ENCODE measurements at places on chromosomes 3 and 15. TPM values are rescaled to one million over a fixed set of nuclear protein-coding genes. Genes with fewer than 3 reads are reported as not detected.

Gene ISG20
- total RNA-seq = 2.1 TPM

DNA sequence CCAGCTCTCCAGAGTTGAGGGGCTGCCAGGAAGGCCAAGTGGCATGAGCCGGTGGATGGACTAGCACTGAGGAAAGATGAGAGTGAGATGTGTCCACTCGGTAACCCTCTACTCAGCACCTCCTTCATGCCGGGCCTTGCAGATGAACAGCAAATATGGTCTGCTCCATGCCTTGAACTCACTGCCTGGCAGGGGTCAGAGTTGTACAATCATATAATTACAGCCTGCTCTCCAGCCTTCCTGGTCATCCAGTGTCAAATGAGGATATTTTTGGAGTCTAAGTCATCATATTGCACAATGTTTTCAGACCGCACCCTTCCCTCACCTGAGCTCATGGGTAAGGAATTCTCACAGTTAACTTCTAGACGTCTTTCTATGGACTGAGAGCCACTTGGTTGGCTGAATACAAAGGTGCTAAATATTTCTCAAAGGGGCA, 4.9 kb downstream of the MGLL start:
- peak overlapping the region; percentile 46 for H3K27ac ChIP-seq
- DNase-seq = peak; percentile 71
- H3K4me3 ChIP-seq = no peak overlapping the region
- peaks cover 21% of the 10 kb centered on the region for H3K36me3 ChIP-seq
- H3K4me1 ChIP-seq = peaks cover 22% of the 10 kb centered on the region

Gene DNAH1
- 8.7 TPM for total RNA-seq

Gene LMAN1L
- under 0.01 TPM for total RNA-seq

GRCh38 chr15:74964794-74965193, 8.2 kb upstream of the RPP25 start:
- no peak overlapping the region for H3K4me3 ChIP-seq
- H3K27me3 ChIP-seq = peaks cover 19% of the 10 kb centered on the region
- peaks cover 6% of the 10 kb centered on the region for H3K4me1 ChIP-seq
- DNase-seq = peak; percentile 82

DNA sequence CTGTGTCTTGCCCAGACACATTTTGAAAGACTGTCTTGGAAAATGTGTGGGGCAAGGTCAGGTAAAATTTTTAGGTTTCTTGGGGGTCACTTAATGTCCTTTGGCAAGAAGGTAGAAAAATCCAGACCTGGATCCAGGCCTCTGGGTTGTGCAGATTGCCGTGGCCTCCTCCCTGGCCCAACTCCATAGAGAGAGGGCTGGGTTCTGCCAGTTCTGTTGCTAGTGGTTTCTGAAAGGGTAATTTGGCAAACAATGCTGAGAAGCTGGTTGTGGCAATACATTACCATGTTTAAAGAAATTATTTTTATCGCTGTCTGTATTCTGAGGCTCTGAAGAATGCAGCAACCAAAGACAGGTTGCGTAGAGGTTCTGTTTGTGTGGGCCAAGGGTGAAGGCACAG, 20.2 kb upstream of the TMEM158 start:
- H3K27ac ChIP-seq = no peak overlapping the region
- no peaks in the 10 kb centered on the region for H3K4me1 ChIP-seq
- H3K27me3 ChIP-seq = no peaks in the 10 kb centered on the region
- no peak for DNase-seq
- no peaks in the 10 kb centered on the region for H3K36me3 ChIP-seq

GRCh38 chr3:124582621-124583395, 147.4 kb upstream of the UMPS start:
- H3K4me3 ChIP-seq = no peak overlapping the region
- peak; percentile 15 for DNase-seq
- peaks cover 37% of the 10 kb centered on the region for H3K27me3 ChIP-seq
- H3K27ac ChIP-seq = no peak overlapping the region

DNA sequence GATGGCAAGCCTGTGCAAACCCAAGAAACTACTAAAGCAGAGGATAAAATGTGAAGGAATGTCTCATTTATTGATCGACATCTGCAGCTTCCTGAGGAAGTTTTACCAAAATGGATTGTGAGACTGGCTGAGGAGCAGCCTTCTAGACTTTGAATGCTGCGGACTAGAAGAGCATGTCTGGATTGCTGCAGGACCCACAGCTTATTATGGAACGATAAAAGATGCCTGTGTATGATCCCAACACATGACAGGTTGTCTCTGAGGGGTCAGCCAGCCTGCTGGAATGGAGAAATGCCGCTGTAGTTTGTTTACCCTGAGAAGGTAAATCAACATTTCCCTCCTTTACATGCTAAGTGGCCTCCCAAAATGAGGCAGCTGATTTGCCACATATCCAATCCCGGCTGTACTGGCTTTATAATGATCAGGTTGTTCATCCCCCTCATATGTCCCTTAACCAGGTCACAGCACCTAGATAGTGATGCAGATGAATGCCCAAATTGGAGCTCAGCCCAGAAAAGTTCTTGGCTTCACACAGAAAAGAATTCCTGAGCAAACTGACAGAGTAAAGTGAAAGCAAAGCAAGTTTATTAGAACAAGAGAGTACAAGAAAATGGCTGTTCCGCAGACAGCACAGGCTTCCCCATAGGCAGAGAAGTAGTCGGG, 63.9 kb downstream of the IL12A start:
- peaks cover 3% of the 10 kb centered on the region for H3K4me1 ChIP-seq
- H3K27ac ChIP-seq = no peak overlapping the region
- H3K27me3 ChIP-seq = no peaks in the 10 kb centered on the region

GRCh38 chr15:80776420-80777045, 2.6 kb upstream of the CEMIP start:
- H3K4me1 ChIP-seq = peaks cover 35% of the 10 kb centered on the region
- DNase-seq = peak; percentile 89
- peak overlapping the region; percentile 86 for H3K27ac ChIP-seq
- H3K4me3 ChIP-seq = peak overlapping the region; percentile 36
- H3K27me3 ChIP-seq = no peaks in the 10 kb centered on the region

Gene GHSR
- not detected for total RNA-seq

DNA sequence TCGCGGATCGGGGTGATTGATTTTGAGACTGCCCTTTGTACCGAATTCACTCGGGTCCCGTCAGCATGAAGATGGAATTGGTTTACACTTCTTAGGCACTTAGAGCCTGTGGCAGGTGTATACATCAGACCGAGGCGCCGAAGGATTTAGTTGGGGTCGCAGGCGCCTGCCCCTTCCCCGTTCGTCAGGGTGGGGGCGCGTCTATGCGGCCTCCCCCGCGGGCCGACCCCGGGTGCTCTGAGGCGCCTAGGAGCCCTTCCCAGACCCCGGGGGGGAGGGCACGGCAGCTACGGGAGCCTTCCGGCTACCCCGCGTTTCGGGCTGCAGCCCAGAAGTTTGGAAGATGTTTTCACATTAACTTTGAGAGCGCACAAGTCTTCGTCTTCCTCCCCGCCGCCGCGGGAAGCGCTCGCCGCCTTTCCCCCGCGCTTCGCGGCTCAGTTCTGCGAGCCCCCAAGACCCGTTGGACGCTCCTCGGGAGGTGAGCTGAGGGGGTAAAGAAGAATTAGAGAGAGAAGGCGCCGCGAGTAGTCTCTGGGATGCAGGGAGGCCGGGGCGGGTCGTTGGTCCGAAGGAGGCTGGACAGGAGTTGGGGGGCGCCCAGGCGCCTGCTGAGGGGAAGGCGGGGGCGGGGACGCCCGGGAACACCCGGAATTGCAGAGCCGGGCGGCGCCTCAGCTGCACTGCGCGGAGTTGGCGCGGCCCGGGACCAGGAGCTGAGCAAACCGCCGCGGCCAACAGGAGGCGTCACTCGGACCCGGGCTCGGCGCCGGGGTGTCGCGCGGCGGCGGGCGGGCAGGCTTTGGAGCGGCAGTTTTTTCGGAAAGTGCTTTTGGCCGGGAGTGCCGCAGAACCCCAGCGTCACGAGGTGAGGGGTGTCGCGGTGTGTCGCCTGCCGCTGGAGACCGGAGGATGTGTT, 780 bp downstream of the TIPARP start:
- H3K27me3 ChIP-seq = no peaks in the 10 kb centered on the region
- peaks cover 34% of the 10 kb centered on the region for H3K4me1 ChIP-seq
- peak overlapping the region; percentile 80 for H3K4me3 ChIP-seq
- DNase-seq = peak; percentile 75

GRCh38 chr15:60612400-60613048, 133.6 kb upstream of the ICE2 start:
- H3K4me1 ChIP-seq = no peaks in the 10 kb centered on the region
- no peak overlapping the region for H3K4me3 ChIP-seq
- H3K27ac ChIP-seq = no peak overlapping the region
- H3K27me3 ChIP-seq = peaks cover 23% of the 10 kb centered on the region
- no peaks in the 10 kb centered on the region for H3K36me3 ChIP-seq

- no peak overlapping the region for H3K4me3 ChIP-seq
- H3K4me1 ChIP-seq = peaks cover 4% of the 10 kb centered on the region
- DNase-seq = no peak
Measured at GRCh38 chr3:5221701-5222100, 34.2 kb downstream of the EDEM1 start.

Gene IQGAP1
- 259 TPM for total RNA-seq

DNA sequence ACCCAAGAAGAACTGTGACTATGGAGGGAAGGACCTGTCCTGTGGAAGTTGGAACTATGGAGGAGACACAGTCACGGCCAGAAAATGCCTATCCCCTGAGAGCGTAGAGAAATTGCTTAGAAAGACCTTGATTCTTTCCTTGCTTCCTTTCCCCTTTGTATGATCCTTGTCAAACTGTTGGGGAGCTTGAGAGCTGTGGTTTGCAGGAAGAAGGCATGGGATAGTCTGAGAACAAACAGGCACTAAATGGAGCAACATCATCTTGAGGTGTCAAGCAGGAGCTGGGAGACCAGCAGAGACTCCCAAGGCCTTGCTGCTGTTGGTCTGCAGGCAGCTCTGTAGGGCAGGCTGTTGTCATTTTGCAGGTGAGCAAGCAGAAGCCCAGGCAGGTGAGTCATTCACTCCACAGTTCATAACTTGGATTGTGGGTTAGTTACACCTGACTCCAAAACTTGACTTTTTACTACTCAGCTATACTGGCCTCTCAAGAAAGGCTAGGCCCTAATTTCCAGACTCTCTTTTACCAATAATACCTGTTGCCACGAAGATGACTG, 298.9 kb downstream of the LRTM1 start:
- H3K27me3 ChIP-seq = no peaks in the 10 kb centered on the region
- no peak overlapping the region for H3K27ac ChIP-seq
- H3K4me3 ChIP-seq = no peak overlapping the region
- no peaks in the 10 kb centered on the region for H3K36me3 ChIP-seq

GRCh38 chr3:138227650-138228049, 40.5 kb downstream of the ARMC8 start:
- H3K27ac ChIP-seq = peak overlapping the region; percentile 6
- peaks cover 25% of the 10 kb centered on the region for H3K36me3 ChIP-seq
- H3K27me3 ChIP-seq = no peaks in the 10 kb centered on the region
- peaks cover 16% of the 10 kb centered on the region for H3K4me1 ChIP-seq
- H3K4me3 ChIP-seq = no peak overlapping the region

GRCh38 chr15:52558196-52558595, 10.6 kb downstream of the ARPP19 start:
- no peak for DNase-seq
- no peak overlapping the region for H3K4me3 ChIP-seq
- peaks cover 27% of the 10 kb centered on the region for H3K4me1 ChIP-seq
- peaks cover 28% of the 10 kb centered on the region for H3K36me3 ChIP-seq

- H3K4me1 ChIP-seq = peaks cover 51% of the 10 kb centered on the region
- peaks cover 4% of the 10 kb centered on the region for H3K36me3 ChIP-seq
- H3K4me3 ChIP-seq = no peak overlapping the region
- no peak overlapping the region for H3K27ac ChIP-seq
Measured at GRCh38 chr3:30614373-30614772, 8.0 kb downstream of the TGFBR2 start.

- no peaks in the 10 kb centered on the region for H3K4me1 ChIP-seq
- no peaks in the 10 kb centered on the region for H3K27me3 ChIP-seq
Measured at GRCh38 chr3:180403156-180403555, 198.8 kb upstream of the TTC14 start.

- H3K36me3 ChIP-seq = no peaks in the 10 kb centered on the region
- H3K27me3 ChIP-seq = no peaks in the 10 kb centered on the region
- peaks cover 13% of the 10 kb centered on the region for H3K4me1 ChIP-seq
- H3K27ac ChIP-seq = no peak overlapping the region
- peak; percentile 80 for DNase-seq
- no peak overlapping the region for H3K4me3 ChIP-seq
Measured at GRCh38 chr15:33860754-33861153, 107.5 kb upstream of the CHRM5 start.

Data from osteoblast (primary cell).